Activated CD8-positive, alpha-beta memory T cell treated with anti-CD3 and anti-CD28 coated beads for 4 hours (primary cell): ENCODE measurements at places on chromosomes 2 and 18.

- DNase-seq, result no peak
These were observed 214.4 kb upstream of the EPAS1 start for GRCh38 chr2:46082531-46083485.

DNA sequence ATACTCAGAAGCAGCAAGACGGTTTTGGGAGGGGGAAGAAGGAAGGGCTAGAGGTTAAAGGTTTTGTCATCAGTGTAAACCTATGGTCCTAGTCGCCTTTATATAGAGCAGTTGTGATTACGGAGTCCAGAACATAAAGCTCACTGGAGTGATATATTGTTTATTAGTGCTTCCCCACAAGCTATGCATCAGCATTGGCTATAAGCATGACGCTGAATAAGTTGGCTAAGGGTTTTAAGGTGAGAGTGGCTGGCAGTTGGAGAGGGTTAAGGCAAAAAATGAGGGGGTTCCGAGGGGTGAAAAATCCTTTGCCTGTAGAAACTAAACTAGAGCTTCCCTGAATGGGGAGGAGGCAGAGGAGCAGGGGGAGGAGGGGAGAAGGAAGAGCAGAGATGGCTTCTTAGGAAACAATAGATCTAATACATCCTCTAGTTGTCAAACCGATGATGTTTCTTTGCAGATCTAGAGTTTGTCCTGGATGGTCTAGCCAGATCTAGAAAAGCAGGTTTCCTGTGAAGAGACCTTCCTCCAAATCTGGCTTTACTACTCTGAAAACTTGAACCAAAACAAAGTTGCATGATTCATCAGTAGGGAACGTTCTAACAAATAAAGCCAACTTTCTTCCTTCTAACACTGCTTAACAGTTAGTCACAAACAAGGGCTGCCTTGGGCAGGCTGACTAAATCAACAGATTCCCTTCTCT is 2.5 kb downstream of the KLF7 start:
- no peak for DNase-seq

DNA sequence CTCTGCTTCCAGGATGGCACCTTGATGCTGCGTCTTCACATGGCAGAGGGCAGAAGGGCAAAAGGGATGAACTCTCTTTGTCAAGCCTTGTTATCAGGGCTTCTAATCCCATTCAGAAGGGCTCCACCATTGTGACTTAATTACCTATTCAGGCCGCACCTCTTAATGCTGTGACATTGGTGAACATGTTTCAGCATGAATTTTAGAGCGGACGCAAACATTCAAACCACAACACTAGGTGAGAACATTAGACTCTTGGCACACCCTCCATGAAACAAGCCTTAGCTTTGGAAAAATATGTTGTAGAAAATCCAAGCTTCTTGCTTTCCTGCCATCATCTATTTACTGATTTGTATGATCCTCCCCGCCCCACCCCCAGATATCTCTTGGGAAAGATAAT is 17.9 kb downstream of the DAW1 start:
- no peak for DNase-seq

DNA sequence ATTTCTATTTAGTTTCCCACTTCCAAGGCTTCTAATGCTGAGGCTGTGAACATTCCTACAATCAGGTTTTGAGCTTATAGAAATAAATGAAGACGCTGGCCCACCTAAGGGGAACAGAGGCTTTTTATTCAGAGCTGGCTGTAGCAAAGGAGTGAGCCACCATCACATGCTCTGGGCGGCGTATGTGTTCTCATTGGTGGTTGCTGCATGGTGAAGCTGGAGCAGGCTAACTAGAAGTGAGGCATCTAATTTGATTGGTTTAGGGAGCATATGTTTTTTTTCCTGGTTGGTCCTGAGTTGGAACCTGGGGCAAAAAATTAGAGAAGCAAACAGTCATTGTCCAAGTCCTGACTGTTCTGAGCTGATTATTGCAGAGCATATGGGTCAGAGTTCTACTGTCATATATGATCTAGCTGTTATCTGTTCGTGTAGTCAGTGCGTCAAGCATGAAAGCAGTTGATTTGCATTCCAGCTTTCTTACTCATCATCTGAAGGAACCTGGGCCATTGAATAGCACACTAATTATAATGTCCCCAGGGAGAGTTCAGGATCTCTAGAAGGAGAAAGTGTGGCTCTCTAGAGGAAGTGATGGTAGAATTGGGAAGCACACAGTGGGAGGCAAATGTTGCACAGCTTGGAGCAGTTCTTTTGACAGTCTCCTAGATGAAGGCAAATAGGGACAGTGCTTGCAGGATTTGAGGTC is 279.6 kb downstream of the PARD3B start:
- no peak for DNase-seq

GRCh38 chr2:100460904-100461530 is 9.3 kb upstream of the NMS start:
- no peak for DNase-seq

DNA sequence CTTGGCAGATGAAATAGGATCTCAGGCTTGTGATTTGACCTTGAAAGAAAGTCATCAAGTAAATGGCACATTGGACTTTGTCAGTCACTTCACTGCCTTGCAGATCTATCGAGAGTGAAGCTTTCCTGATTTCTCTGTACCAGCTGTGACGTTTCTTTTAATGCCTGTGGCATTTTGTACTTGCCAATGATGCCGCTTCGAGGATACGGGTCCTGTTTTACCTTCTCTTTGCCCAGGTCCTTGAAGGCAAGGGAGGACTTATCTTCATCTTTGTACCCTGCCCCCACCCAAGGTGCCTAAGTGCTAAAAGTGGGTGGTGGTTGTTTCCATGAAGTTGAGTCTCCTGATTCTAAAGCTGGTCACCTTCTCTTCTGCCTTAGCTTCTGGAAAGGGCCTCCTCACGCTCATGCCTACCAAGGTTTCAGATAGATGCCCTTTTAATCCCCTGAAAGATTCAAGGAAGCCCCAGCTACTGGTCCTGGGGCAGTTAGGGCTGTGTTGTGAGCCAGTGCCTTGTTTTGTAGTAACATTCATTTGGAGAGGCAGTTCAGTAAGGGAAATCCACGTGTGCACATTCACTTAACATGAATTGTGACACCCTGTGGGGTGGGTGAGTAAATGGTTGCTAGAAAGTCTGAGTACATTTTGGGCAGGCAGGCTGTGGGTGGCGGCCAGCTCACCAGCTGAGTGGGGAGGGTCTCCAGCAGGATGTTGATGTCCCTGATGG is 6.1 kb downstream of the LBH start:
- no peak for DNase-seq

GRCh38 chr2:42050703-42051542 is 3.1 kb downstream of the PKDCC start:
- no peak for DNase-seq

DNA sequence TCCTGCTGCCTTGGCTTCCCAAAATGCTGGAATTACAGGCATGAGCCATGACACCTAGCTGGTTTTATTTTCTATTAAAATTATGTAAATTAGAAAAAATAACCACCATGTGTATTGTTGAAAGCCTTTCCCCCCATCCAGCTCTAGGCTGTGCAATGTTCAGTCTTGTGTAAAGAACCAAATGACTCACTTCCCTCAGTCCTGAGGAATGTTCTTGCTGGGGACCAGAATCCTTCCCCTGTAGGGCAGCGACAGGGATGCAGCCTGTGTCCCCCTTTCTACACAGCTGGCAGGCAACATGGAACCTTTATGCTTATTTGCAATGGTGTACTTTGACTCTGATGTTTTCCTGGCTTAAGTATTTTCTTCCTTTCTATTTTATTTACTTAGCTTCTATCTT is 29.4 kb downstream of the AOX1 start:
- no peak for DNase-seq
